Activated CD4-positive, alpha-beta T cell treated with anti-CD3 and anti-CD28 coated beads, Interleukin-10, Interleukin-2, amounts not matched to agents 100 ng/mL and 50 ng/mL, durations not matched to agents 16 hours and 8 hours (primary cell): ENCODE measurements at places on chromosomes 1 and 21.

DNA sequence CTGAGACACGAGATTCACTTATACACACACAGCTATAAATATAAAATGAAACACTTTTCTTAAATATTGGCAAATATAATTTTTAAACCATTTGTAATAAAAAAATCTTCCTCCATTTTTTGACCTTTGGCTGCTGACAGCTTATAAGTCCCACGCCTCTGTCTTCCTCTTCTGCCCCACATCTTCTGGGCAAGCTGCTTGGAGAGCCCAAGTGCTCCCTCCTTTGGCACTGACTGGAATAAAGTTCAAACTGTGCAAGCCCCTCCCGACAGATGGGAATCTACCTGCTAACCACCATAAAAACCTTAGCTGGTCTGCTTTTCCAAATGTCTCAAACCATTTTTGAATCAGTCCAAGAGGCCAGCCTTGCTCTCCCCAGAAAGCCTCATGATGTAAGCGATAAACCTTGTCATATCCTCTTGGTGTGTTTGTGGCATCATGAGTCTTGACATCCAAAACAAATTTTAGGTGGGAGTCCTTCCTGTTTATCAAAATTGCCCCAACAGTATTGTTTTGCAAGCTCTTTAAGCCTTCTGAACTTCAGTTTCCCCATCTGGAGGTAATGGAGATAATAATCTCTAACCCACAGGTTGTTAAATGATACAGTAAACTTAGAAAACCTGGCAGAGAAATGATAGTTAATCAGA lies 99.8 kb downstream of the SNX7 start:
- DNase-seq: no peak

DNA sequence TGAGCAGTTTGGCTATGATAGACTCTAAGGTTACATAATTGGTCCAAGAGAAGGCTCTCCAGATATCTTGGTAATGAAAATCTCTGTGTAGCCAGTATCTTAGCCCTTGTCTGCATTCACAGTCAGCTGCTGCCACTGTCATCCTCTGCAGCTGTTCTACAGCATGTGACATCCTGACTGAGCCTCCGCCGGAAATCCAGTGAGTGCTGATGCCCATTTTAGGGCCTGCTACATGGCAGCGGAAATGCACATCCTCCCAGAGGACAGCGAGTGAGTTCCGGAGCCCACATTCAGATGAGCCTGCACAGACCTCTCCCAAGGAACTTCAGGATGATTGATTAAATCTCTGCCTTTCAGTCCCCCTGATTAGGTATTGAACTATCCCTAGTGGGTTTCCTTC lies 237.1 kb downstream of the HHIPL2 start:
- DNase-seq: peak; percentile 6

- DNase-seq: peak; percentile 9
Measured at GRCh38 chr1:112767646-112768045, 52.5 kb upstream of the PPM1J start.

- DNase-seq: no peak
Measured at GRCh38 chr1:184072376-184072775, 20.8 kb downstream of the TSEN15 start.

- no peak for DNase-seq
Measured at GRCh38 chr21:35291034-35291433, 241.9 kb upstream of the RUNX1 start.

- no peak for DNase-seq
Measured at GRCh38 chr21:45889256-45889655, 92.3 kb upstream of the COL6A1 start.

GRCh38 chr1:33560680-33561079 lies 88.2 kb downstream of the ZSCAN20 start:
- DNase-seq: no peak

DNA sequence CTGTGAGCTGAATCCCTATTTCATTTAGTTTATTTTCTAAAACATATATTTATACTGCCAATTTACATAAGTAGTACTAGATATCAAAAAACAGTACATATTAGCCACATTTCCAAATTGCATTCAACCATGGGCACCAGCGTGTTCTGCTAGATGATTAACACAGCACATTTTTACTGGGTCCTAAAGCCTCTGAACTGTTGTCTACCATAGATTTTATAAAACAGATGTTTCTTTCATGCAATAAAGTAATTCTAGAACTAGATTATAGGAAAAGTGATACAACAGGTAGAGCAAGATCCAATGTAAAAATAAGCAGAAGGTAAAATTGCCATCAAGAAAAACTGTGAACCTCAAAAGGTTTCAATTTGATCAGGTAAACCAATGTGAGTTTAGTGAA lies 108.6 kb downstream of the FAF1 start:
- no peak for DNase-seq
